ENCODE measurements at places on chromosomes 7 and 10.
A peak's percentile ranks its signal among the peaks of the same experiment; 100 is the strongest.

GRCh38 chr10:93079663-93080349 lies 6.1 kb downstream of the CYP26A1 start:
- DNase-seq: no peak

DNA sequence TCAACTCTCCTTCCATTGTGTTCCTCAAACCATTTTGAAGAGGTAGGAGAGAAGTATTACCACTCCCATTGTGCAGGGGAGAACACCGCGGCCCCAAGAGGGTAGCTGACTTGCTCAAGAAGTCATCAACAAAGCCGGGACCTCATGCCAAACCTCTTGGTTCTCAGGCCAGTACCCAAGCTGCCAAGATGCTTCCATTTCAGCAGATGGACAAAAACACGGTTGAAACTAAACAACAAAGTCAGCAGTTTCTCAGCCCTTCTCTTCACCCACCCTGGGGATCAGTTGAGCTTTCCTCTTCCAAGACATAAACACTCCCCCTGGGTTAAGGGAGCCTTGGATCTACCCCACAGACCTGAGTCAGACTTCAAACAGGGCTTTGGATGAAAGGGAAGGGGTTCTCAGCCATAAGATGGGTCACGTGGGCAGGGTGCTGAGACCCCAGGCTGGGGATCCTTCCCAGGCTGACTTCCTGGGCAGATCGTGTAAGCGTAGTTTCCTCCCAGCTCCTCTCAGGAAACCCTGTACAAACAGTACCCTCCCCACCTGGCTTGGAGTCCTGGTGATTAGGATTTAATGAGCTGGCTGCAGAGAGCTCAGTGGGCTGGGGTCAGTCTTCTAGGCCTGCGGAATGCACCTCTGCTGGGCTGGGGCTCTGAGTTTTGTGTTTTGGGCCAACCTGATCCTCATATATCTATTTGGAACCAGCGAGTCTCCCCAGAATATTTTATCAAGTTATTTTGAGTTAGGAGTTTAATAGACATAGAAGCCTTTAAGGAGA lies 27.3 kb downstream of the EMX2 start:
- DNase-seq: no peak

- no peak for DNase-seq
Measured at GRCh38 chr10:23368816-23369640, 24.4 kb upstream of the C10orf67 start.

- peak; percentile 81 for DNase-seq
Measured at GRCh38 chr7:157404845-157405481, 68.2 kb downstream of the DNAJB6 start.

GRCh38 chr10:86687750-86688149 lies 19.4 kb downstream of the LDB3 start:
- DNase-seq: no peak

DNA sequence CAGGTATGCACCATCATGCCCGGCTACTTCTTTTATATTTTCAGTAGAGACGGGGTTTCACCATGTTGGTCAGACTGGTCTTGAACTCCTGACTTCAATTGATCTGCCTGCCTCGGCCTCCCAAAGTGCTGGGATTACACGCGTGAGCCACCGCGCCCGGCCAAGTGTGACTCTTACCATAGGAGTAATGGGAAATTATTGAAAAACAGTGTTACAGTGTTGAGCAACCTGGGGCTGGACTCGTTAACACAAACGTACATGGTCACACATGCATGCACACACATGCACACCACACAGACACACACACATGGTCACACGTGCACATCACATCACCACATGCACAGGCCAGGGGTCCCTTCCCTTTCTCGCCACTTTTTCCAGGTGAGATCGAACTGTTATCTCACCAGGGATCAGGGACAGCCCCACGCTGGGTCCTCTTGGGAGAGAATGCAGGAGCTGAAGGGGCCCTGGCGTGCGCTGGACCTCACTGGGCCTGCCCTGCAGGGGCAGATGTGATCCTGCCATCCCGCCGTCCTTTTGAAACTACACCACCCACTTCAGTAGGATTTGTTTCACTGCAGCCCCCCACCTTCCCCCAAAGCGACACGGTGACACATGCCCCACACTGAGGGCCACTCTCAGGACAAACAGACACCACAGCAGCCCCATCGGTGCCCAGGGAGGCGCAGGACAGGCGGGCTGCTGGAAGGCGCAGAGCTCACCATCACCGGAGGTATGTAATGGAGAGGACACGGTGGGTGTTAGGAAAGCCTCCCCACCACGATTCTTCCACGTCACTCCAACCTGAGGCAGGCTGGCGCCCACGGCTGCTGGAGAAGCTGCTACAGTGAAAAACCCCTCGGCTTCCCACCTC lies 10.2 kb downstream of the RADIL start:
- DNase-seq: no peak

Measured in HTR-8/SVneo (cell line).